ENCODE measurements at places on chromosomes 3 and 15.

DNA sequence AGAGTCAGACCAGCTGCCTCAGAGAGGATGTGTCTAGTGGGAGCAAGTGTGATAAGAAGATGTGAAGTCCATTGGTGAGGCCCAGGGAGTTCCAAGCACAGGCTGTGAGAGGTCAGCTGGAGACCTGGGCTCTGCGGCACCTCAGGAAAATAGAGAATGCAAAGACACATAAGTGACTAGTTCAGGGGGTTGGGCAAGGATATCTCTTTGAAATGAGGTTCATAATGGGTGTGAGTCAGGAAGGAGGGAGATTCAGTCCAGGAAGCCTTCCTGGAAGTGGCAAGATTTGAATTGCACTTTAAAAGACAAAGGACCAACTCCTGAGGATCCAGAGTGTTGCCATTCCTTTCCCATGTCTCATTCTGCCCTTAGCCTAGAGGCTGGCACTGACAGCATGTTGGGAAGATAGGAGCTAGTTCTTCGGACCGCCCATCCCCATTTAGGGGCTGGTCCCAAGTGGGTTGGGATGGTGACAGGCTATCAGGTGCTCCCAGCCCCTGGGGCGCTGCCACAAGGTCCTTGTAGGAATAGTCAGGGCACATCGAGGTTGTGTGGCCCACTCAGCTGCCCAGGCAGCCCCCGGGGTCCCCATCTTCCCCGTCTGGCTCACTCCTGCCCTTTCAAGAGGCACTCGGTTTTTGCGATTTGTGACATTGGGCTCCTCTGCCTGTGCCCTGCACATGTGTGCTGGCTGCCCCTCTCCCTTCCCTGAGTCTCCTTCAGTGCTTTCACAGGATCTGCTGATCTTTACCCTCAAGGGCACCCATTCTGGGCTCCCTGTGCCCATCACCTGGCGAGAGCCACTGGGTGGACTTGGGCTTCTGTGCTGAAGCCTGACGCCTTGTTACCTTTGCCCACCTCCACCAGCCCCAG, 23.7 kb downstream of the ESYT3 start:
- DNase-seq: no peak

DNA sequence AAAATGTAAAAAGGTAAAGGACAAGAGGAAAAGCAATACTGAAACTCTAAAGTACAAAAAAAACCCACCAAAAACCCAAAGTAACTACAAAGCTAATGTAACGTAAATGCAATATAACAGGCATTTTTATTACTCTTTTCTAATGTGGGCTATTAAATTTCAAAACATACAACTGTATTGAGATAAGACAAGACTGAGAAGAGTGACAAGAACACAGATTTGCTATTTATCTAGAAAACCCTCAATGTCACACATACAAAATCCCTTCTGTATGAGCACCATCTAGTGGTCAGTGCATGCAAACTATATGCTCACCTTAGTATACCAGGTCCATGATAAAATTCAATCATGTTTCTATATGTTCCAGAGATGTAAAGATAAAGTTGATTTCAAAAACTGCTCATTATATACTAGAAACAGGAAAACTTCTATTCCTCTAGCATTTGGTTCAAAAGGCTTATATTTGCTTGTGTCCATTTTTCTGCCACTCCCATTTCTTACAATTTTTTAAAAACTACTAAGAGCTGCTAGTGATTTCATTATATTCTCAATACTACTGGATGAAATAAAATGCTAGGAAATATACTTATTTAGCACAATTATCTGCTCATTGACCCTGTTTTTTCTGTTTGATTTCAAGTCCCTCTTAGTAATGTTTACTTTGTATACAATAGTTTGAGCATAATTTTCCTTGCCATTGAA, 111.4 kb downstream of the DLG1 start:
- no peak for DNase-seq

GRCh38 chr3:158404131-158404718, 166.8 kb upstream of the MLF1 start:
- no peak for DNase-seq

GRCh38 chr3:40771112-40771511, 246.4 kb downstream of the ZNF621 start:
- no peak for DNase-seq

- DNase-seq: peak; percentile 14
Observed at GRCh38 chr3:38137615-38138348, 679 bp upstream of the MYD88 start.

DNA sequence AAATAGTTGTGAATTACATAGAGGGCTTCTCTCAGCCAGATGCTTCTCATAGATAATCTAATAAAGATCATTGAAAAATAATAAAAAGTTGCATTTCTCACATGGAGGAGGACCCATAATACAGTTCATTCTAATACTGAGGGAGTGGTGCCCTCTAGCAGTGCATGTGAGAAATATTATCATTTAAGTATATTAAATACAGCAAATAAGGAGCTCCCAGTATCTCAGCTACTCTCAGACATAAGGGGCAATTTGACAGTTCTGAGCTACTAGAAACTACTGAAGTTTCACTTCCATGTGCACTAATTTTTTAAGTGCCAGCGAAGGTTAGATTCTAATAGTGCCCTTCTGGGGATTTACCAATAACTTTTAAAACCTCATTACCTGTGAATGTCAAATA, 188.3 kb downstream of the IL5RA start:
- no peak for DNase-seq

GRCh38 chr15:41967506-41968206, 4.7 kb downstream of the EHD4 start:
- DNase-seq: no peak
